Activated effector memory CD4-positive, alpha-beta T cell treated with Interleukin-2 at 50 U/mL for 16 hours (primary cell): ENCODE measurements at places on chromosomes 7 and 10.

DNA sequence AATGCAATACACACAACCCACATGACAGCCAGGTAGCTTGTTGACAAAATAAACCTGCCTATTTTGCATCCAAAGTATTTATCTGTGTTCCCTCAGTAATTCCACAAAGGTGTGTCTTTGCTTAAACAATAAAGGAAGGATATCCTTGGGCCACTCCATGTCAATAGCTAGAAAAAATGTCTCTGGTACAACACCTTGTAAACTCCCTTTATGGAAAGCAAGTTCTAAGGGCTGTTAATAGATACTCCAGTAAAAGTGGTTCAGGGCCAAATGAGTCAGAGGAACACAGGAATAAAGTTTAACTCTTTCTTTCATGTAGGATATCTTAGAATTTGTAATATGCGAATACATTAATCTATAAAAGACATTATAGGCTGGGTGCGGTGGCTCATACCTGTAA lies 96.9 kb upstream of the LRRTM3 start:
- DNase-seq = no peak

DNA sequence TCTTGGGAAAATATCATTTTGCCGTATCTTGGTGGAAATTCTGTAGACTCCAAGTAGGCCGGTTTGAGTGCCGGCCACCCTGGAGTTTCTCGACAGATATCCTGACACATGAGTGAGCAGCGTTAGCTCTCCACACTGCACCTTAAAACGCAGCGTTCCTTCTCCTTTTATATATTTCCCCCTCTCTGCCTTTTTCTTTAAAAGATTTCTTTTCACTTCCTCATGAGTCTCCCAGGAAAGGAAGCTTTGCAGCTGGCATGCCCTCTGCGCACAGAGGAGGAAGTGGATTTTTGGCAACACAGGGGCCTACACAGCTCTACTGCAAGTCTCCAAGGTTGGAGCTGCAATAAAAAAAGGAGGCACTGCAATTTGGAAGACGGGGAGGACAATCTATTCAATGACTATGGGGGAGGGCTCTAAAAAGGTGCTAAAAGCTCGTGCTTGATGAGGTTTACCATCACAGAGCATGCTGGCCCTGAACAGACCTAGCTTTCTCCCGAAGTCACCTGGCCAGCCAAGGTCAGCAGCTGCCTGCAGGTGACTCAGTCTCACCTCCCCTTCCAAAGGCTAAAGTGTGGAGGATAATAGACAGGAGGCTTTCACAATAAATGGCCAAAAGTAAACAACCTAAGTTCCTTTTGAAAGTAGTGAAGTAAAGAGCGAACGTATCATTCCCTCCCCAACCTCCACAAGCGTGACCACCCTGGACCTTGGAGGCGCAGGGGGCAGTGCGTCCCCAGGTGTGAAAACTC lies 252.8 kb downstream of the ZMYND11 start:
- no peak for DNase-seq

DNA sequence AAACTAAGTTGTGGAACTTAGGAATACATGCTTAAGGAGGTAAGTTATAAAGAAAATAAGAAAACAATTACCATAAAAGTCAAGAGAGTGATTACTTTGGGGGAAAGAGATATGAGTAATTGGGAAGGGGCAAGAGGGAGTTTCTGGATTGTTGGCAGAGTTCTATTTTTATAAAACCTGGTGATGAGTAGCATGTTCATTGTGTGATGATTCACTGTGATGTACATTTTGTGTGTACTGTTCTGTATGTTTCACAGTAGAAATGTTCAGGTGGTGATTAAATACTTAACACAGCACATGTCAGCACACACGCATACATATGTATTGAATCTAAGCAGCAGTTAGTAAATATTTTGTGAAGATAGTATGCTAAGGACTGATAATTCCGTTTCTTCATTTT lies 9.7 kb upstream of the OIT3 start:
- DNase-seq = no peak

GRCh38 chr10:58258977-58259692 lies 8.6 kb downstream of the IPMK start:
- DNase-seq = no peak

DNA sequence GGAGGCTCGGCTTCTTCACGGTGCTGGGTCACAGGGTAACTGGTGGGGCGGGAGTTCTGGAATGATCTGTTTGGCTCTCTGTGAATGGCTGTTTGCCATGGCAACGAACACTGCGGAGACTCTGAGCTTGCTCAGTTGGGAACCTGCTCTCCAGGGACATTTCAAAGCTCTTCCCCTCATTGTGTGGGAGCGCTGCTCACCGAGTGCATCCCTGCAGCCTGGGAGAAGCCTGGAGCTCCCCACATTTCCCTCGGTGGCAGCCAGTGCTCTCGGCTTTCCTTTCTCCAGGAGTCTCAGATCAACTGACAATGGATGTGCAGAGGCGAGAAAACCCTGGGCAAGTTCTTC lies 57.6 kb upstream of the CACUL1 start:
- DNase-seq = no peak

DNA sequence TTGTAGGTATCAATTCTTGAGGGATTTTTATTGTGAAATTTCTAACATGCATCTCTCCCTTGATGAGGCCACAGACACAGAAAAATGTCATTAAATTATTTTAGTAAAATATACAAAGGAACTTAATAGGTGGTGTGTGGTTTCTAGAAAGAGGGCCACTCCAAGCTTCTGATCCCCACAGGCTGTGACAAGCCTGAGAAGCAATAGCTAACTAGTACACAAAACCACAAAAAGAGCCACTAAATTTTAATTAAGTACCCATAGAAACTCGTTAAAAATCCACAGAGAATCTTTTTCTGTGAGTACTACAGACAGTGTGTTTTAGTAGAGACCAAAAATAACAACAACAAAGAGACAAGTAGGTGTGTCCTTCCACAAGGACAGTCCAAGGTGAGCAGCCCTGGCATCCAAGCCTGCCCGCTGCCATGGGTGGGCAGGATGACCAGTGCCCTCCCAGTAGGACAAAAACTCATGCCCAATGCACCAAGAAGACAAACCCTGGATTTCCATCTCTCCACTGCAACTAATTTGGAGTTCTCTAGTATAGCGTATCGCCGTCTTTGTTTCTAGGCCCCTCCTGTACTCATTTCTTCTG lies 81.0 kb downstream of the RNF216 start:
- no peak for DNase-seq

GRCh38 chr10:17425584-17426262 lies 28.7 kb downstream of the ST8SIA6 start:
- peak; percentile 58 for DNase-seq

DNA sequence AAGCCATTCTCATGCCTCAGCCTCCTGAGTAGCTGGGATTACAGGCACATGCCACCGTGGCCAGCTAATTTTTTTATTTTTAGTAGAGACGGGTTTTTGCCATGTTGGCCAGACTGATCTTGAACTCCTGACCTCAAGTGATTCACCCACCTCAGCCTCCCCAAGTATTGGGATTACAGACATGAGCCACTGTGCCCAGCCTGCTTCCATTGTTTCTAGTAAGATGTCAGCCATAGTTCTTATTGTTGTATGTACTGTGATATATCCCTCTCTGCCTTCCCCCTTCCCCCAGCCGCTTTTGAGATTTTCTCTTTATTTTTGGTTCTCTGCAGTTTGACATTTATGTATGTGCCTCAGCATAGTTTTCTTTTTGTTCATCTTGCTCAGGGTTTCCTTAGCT lies 87.9 kb upstream of the KLF14 start:
- DNase-seq = no peak

- no peak for DNase-seq
Observed at GRCh38 chr7:18350678-18351077, 144.9 kb upstream of the HDAC9 start.

DNA sequence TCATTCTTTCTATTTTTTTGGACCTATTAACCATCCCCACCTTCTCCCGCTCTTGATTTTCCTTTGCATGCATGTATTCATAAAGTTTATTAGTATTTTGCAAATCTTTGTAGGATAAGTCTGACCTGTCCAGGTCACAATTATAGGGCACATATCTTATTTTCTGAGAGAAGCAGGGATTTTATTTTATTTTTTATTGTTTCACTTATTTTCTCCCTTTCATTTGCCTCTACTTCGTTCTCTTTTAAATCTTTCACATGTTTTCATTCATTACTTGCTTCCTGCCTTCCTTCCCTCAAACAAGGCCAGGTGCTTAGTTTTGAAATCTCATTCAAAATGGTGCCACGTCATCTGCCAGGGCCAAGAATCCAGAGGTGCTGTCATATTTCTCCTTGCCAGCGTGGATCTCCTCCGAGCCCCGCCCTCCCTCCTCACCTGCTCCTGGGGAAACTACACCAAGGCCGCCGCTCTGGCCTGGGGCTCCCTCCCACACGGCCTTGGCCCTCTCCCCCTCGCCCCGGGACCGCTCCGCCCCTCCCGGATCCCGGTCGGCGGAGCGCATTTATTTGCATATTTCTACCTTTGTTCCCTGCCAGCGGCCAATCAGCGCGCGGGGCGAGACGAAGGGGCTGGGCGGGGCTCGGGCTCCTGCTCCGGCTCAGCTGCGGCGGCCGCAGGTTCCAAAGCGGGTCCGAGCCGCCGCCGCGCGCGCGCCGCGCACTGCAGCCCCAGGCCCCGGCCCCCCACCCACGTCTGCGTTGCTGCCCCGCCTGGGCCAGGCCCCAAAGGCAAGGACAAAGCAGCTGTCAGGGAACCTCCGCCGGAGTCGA lies at the start of gene TSPAN13:
Gene TSPAN13 (plus strand): TSS at position 654 of the 830 bp plus-strand sequence. CDS start 213 bp downstream, outside the sequence.
- peak; percentile 25 for DNase-seq

DNA sequence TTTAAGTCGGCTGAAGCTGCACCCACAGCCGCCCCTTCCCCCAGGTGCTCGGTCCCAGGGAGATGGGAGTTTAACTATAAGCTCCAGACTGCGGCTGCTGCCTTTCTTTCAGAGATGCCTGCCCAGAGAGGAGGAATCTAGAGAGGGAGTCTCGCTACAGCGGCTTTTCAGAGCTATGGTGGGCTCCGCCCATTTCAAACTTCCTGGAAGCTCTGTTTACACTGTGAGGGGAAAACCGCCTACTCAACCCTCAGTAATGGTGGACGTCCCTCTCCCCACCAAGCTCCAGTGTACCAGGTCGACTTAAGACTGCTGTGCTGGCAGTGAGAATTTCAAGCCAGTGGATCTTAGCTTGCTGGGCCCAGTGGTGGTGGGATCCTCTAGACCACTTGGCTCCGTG lies 135.4 kb downstream of the CXCL12 start:
- no peak for DNase-seq

- no peak for DNase-seq
Observed at GRCh38 chr7:28571405-28571804, 159.1 kb downstream of the CREB5 start.

GRCh38 chr10:128633864-128634540 lies 507.8 kb upstream of the MKI67 start:
- DNase-seq = no peak

GRCh38 chr10:107614939-107615685 lies 450.6 kb upstream of the SORCS1 start:
- DNase-seq = no peak

DNA sequence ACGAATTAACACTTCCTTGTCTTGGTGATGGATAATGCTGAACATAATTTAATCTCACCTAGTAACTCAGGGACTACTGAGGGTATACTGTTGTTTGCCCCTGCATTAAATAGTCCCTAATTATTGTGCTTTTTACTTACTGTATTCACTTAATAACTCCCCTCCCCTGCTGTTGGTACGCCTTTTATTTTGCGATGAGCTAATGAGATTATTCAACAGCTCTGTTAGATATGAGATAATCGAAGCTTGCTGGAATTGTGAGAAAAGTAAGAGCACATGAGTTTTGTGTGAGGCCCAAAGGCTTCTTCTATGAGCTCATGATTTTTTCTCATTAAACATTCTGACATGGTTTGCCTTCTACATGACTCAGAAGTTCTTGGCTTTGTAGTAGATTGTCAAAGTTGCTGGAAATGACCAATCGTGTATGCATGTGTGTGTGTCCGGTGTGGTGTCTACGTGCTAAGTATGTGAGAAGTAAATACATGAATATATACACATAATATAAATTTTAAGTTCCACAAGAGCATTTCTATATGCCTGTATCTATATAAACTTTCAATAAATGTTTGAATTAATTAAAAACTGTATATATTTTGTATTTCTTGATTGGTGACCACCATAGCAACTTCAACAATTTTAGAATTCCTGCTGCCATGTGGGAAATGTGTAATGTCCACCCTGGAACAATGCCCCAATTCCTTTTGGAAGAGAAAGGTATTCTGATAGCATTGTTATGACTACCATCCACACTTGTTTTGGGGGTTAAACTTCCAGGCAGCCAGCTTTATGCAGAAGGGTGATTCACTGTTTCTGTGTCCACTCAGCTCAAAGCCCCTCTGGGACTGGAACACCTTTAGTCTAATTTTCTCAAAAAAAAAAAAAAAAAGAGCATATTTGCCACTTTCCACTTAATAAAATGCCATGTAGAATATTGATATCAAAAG lies 106.2 kb downstream of the SAMD9 start:
- DNase-seq = no peak

- DNase-seq = no peak
Observed at GRCh38 chr10:62687230-62687748, 117.2 kb upstream of the ADO start.

GRCh38 chr7:74481458-74482196 lies 27.9 kb downstream of the GTF2IRD1 start:
- no peak for DNase-seq

DNA sequence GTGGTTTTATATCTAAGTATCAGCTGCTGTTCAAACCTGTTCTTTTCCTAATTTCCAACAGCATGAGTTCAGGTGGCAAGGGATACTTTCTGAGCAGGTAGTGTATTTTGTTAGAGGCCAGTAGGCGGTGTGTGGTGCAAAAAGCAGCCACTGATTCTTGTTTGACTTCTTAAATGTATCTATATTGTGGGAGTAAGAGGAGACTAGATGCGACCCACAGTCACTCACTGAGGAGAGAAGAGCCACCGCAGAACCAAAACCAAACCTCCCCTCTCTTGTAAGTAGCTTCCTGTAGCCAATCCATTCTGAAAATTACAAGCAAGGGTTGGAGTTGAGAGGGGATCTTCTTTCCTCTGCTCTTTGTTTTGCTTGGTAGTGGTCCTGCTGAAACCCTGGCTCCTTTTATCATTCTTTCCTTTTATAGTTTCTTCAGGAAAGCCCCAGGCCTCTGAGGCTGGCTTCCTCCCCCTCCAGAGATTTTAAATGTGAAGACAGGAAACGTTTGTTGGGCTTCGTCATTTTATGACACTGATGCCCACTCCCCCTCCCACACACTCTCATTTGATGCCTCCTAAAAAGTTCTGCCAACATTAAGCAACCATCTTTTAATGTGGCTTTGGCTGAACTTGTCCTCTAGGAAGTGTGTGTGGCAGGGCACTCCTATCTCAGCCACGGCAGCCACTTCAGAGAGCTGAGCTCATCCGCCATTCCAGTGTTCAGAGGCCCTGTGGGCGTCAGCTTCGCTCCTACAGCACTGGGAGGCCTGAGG lies 566.0 kb downstream of the SUGCT start:
- no peak for DNase-seq

- no peak for DNase-seq
Observed at GRCh38 chr7:93051660-93052059, 66.1 kb downstream of the SAMD9 start.

- DNase-seq = no peak
Observed at GRCh38 chr7:36684954-36685353, 39.3 kb downstream of the AOAH start.

DNA sequence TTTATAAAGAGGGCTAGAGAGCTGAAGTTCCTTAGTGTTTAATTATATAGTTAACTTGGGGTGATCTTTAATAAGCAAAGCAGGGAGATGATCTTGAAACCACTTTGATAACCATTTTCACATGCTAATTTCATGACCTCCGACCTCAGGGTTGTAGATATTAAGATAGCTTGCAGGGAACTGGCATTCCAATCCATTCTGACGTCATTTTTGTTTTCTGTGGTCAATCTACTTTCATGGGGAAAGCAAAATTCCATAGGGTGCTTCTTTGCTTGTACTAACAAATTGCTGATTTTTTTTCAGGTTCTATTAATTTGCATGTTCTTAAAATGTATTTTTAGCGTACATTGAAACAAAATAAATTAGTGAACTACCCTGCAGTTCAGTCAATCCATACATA lies 139.3 kb downstream of the CDCA7L start:
- DNase-seq = no peak
